ENCODE measurements at places on chromosomes 16 and 17. TPM values are rescaled to one million over a fixed set of nuclear protein-coding genes. Genes with fewer than 3 reads are reported as not detected.

- DNase-seq: no peak
Observed at GRCh38 chr17:81228420-81228819, 5.7 kb upstream of the CEP131 start.

DNA sequence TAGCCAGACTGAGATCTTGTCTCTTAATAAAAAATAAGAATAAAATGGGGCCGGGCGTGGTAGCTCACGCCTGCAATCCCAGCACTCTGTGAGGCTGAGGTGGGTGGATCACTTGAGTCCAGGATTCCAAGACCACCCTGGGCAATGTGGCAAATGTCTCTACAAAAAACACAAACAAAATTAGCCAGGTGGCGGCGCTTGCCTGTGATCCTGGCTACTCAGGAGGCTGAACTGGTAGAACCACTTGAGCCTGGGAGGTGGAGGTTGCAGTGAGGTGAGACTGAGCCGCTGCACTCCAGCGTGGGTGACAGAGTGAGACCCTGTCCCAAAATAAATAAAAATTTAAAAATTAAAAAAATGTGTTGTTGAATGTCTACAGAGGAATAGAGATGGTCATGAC is 2.9 kb upstream of the DEF8 start:
- DNase-seq: no peak

DNA sequence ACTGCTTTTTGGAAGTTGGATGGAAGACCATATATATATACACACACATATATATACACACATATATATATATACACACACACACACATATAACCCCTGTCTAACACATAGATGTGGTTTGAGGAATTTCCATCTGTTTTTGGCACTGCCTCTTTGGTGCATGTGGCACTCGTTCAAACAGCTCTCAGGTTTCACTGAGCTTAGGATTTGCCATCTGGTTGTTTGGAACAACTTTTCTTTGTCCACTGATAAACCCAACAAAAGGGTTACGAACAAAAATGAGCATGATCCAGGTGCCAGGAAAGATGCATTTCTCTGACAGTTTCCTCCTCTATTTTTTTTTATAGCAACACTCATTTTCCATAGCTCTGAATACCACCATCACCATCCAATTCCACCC is 14.6 kb upstream of the KCNJ16 start:
- no peak for DNase-seq

GRCh38 chr17:14942526-14943190 is 322.5 kb downstream of the PMP22 start:
- DNase-seq: no peak

- DNase-seq: no peak
Observed at GRCh38 chr16:3256866-3257465, 533 bp upstream of the MEFV start.

DNA sequence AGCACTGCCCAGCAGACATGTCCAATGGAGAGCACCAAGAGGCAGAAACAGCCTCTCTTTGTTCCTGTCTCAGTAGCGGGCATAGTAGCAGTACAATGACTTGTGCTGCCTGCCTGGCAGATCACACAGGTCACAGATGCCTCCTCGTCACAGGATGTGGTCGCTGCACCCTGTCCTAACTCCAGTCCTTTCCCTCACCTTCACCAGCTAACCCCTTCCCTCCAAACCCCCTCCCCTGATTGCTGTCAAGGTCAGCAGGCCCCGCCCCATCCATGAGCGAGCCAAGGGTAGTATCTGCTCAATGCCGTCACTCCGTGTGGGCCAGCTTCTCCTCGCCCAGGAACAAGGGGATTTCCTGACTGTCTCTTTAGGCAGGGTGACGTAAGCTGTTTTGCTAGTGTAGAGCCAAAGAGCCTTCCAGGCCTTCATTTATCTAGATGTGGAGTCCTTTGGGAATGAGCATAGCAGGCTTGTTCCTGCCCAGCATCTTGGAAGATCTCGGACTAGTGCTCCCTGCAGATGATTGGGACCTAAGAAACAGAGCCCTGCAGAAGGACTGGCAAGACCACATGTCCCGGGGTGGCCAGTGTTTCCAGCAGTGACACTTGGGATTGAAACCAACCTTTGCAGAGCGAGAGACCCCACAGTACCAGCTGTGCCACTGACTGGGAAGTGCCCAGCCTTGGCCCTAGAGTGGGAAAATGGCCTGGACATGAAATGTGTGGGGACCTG is 75.9 kb upstream of the TNRC6C start:
- DNase-seq: no peak

DNA sequence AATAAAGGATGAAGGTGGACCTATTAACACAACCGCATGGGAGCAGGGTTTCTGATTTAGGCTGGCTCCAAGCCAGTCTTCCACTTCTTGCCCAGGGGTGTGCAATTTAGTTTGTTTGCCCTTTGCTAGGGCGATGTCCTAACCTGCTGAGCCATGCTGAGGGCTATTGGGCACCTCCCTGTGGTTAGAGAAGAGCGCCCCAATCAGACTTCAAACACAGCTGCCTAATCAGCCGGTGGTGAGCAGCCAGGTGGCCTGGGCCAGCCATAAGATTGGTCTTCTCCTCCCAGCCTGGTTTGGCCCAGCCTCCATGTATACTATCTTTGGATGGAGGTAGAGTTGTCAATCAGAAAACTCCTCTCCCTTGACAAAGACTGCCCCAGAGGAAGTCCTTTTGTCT is 15.7 kb downstream of the TMEM94 start:
- no peak for DNase-seq

DNA sequence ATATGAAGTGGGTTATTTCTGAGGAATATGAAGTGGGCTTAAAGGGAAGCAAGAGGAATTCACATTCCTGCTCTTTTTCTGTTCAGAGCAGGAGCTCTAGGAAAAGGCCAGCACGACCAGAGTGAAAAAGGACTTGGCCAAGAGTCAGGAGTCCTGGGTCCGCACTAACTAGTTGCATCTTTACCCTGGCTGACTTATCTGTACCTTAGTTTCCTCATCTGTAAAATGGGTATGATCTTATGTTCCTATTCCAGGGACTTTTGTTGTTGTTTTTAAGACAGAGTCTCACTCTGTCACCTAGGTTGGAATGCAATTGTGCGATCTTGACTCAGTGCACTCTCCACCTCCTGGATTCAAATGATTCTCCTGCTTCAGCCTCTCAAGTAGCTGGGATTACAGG is 52.5 kb downstream of the CNGB1 start:
- no peak for DNase-seq

DNA sequence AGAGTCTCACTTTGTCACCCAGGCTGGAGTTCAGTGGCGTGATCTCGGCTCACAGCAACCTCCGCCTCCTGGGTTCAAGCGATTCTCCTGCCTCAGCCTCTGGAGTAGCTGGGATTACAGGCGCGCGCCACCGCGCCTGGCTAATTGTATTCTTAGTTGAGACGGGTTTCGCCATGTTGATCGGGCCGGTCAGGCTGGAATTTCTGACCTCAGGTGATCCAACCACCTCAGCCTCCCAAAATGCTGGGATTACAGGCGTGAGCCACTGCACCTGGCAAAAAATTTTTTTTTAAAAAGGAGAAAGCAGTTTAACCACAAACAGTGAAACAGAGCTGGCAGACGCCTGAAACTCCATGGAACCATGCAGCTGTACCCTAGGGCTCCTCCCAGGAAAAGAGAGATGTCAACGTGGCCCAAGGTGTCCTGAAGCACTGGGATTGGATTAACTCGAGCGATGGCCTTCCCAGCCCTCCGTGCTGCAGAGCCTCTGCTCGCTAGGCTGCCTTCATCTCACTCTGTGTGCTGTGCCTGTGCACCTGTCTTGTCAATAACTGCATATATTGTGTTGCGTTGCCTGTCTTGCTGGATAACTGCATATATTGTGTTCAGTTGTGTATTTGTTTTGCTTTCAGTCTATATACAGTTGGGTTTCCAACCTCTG is 29.6 kb upstream of the FOXK2 start:
- no peak for DNase-seq

The GNGT2 gene
- polyA plus RNA-seq: 1.7 TPM

The SLC9A5 gene
- 11.6 TPM for polyA plus RNA-seq

The RFWD3 gene
- polyA plus RNA-seq: 56.9 TPM

The PRR15L gene
- 1.1 TPM for polyA plus RNA-seq

The CDRT15L2 gene
- polyA plus RNA-seq: not detected

All from H1 (cell line).